Endothelial cell of coronary artery (primary cell): ENCODE measurements at places on chromosomes 16 and 17. TPM values are rescaled to one million over a fixed set of nuclear protein-coding genes. Genes with fewer than 3 reads are reported as not detected.

Gene MAP2K4
- 19.3 and 24.6 TPM in 2 replicates for total RNA-seq

Gene ZNF232
- 5.4 and 6.4 TPM in 2 replicates for total RNA-seq

Gene BRIP1
- total RNA-seq: 5.1 and 6.4 TPM in 2 replicates

Gene HBA1
- not detected in 2 replicates for total RNA-seq

Gene TERB1
- under 0.01 TPM in 1 of 2 replicates, not detected in the other for total RNA-seq

Gene PSME3IP1
- total RNA-seq: 59.7 and 77.9 TPM in 2 replicates

Gene CCT6B
- total RNA-seq: 0.38 and 0.90 TPM in 2 replicates

Gene TNFRSF13B
- total RNA-seq: not detected in 2 replicates

Gene DNAH17
- total RNA-seq: under 0.01 and 0.09 TPM in 2 replicates

Gene NKD1
- total RNA-seq: under 0.01 and 0.19 TPM in 2 replicates
